ENCODE measurements at places on chromosomes 1 and 21.
A peak's percentile ranks its signal among the peaks of the same experiment; 100 is the strongest.

DNA sequence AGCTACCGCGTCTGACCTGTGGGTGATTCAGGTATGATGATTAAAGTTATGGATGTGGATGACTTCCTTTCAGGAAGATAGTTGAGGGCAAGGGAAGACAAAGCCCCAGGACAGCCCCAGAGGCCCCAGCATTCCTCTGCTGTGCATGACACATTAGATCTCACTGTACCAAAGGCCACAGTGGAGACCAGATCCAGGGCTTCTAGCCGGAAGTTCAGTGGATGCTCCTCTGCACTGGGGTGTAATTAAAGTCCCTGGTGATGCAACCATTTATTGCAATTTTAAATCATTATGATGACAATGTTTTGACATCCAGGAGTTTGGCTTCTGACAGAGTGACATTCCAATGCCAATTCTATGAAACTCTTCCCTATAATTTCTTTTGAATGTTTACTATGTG is 5.0 kb downstream of the C4BPA start:
- no peak for DNase-seq

DNA sequence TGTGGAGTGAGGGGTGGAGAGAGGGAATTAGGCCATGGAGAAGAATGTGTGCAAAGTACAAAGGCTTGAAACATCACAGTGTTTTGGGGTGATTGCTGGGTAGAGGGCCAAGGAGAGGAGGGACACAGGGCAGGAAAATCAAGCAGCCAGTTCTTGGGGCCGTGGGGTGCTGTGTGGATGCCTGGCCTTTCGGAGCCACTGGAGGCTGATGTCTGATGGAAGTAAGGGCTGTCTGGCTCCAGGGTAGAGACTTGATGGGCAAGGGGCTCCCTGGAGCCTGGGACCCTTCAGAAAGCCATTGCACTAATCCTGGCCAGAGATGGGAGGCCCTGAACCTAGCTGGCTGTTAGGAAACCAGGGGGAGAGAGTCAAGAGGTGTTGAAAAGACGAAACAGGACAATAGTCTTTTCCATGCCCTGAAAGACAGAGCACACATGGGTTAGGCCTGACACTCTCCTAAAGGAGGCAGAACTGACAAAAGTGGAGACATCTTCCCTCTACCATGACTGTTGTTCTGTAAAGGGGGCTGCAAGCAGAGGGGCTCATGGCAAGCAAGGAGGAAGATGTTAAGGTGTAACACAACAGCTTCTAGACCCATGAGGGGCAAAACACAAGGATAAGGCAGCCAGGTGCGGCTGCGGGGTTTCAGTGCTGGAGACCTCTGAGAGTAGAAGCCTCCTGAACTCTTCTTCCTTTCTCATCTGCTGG is 21.0 kb downstream of the ATF3 start:
- no peak for DNase-seq

- no peak for DNase-seq
These were observed 13.7 kb downstream of the ACTA1 start for GRCh38 chr1:229420224-229420623.

GRCh38 chr1:155940993-155941844 is at the start of gene RXFP4:
Gene RXFP4 (plus strand): TSS chr1:155941638. CDS start chr1:155941710, 72 bp downstream.
- no peak for DNase-seq

GRCh38 chr1:72557446-72558049 is 275.2 kb upstream of the NEGR1 start:
- DNase-seq, result no peak

DNA sequence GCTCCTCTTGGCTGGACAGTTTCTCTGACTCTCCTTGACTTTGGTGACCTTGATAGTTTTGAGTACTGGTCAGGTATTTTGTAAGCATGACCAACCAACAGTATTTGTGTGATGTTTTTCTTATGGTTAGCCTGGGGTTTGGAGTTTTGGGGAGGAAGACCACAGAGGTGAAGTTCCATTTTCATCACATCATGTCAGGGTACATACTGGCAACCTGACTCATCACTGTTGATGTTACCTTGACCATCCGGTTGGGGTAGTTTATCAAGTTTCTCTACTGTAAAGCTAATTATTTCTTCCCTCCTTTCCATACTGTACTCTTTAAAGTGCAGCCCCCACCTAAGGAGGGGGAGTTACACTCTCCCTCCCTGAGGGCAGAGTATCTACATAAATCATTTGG is 13.4 kb downstream of the OSCP1 start:
- no peak for DNase-seq

DNA sequence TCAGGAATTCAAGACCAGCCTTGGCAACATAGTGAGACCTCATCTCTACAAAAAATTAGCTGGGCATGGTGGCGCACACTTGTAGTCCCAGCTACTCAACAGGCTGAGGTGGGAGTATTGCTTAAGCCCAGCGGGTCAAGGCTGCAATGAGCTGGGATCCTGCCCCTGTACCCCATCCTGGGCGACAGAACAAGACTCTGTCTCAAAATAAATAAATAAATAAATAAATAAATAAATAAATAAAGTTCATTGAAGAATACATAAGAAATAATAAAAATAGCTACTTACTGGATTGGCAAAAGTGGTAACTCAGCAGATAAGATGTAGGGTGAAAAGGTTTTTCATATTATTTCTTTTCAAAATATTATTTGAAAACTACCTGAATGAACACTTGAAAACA is 5.9 kb downstream of the CEP170 start:
- DNase-seq, result no peak

- DNase-seq, result peak; percentile 75
These were observed 41.9 kb upstream of the TNFRSF1B start for GRCh38 chr1:12124693-12125421.

DNA sequence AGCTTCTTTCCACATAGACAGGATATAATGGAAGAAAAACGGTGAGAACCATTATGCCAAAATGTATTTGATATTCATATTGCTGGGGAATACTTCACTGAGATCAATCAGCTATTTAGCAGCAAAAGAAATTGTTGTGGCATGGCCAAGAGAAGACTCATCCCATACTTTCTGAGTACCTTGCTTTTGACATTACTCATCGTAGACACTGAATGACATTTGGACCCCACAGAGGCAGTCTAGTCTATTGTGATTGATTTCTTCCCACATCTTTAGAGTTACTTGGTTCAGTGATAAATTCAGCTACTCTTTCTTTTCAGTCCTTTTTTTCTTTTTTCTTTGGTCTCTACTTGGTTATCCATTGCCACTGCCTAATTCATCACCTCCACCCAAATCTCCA is 22.1 kb downstream of the ATP1B1 start:
- DNase-seq, result no peak

DNA sequence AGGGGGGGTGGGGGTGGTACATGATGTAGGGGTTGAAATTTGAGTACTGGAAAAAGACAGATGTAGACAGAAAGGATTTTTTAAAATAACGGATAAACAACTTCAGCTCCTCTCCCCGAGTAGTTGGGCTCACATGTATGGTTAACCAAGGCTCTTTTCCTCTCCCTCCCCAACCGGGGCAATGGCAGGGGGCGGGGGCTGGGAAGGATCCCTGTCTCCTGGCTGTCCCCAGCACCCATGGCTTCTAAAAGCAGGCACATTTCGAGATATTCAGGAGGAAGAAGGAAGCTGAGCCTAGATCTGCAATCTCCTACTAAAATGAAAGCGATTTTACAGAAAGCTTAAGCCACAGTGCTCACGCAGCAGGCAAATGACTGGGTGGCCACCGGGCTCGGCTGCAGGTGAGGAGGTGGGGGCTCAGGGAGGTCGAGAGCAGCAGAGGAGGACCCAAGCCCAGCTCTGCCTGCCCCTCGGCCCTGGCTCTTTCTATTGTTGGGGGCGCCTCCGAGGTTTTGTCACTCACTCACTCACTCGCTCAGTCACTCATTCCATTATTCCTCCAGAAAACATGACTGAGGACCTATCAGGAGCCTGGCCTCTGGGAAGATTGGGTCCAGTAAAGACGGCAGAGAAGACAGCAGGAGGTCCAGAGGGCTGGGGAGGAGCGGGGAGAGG is 573.3 kb downstream of the PTPRU start:
- DNase-seq, result no peak

Measured in stimulated activated CD4-positive, alpha-beta T cell treated with anti-CD3 and anti-CD28 coated beads, Interleukin-12 subunit alpha, Interleukin-12 subunit beta, amount 100 ng/mL, for 4 hours (primary cell).